ENCODE measurements at places on chromosomes 7 and 10.

GRCh38 chr10:94462130-94462529 is 59.8 kb downstream of the TBC1D12 start:
- no peak for DNase-seq

DNA sequence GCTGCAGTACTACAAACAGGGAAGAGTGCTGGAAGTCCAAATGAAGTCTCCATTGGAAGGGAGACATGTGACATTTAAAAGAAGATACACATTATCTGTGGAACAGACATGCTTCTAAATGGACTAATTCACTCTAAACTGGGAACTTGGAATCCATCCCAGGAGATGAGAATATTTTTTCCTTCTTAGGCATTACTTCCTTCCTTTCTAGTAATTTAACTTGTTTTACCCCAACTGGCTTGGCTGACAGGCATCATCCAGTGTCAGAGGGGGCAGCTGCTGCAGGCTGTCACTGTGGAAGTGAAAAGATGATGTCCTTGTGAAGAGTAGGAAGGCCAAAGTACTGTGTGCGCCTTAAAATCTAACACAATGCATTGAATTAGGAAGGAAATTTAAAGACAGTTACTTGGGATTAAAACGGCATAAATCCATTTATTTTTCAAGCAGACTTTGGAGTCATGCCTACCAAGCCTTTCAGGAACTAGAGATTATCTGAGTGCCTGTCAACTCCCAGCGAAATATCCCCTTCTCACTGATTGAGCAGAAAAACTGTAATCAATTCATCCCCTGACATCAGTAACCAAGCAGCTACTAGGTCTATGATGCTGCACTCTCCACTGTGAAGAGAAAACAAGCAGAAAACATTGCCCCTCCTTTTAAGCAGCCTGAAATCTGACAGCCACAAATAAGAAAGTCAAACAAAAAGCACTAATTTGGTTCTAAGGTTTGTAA is 161.2 kb downstream of the DGKI start:
- no peak for DNase-seq

GRCh38 chr7:35526645-35527044 is 168.3 kb downstream of the HERPUD2 start:
- no peak for DNase-seq

- no peak for DNase-seq
These were observed 29.2 kb downstream of the COA1 start for GRCh38 chr7:43700059-43700501.

- no peak for DNase-seq
These were observed 129.8 kb downstream of the PRKG1 start for GRCh38 chr10:51204066-51204465.

DNA sequence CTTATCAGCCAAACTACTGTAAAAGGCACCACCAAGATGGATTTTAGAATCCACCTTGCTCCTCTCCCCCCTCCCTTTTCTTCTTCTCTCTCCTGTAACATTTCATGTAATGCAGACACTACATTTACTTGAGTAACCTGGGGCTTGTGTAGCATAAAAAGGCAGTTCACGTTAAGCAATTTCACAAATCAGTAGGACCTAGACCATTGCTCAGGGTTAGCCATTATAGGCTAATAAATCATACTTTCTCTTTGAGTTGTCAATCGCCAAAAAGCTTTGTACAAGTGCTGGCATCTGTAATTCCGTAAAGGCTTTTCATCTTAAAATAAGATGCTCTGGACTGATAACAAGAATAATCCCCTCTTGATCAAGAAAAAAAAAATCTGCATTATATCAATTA is 224.7 kb downstream of the GLI3 start:
- DNase-seq = no peak

GRCh38 chr10:132565516-132566209 is 28.1 kb downstream of the INPP5A start:
- no peak for DNase-seq

DNA sequence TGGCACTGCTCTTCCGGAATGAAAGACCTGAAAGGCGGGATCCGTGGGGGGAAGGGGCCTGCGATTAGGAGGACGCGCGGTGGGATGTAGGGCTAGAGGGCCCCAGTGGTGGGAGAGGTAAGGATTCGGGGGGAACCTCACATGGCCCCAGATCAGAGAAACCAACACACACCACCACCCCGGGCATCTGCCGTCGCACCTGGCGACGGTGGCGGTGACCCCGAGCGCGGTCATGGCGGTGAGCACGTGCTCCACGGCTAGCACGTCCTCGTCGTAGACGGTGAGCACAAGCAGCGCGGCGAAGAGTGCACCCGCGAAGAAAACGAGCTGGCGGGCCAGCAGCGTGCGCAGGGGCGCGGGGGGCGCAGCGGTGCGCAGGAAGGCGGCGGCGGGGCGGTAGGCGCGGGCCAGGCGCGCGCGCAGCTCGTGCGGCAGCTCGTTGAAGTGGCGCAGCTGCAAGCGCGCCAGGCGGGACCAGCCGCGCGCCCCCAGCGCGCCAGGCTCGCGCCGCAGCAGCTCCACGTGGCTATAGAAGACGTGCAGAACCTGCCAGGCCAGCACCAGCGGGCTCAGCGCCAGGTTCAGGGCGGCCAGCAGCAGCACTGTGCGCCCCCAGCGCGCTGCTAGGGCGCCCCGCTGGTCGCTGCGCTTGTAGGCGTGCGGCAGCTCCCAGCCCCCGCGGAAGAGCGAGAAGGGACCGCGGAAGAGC is 5.7 kb downstream of the ATG9B start:
- no peak for DNase-seq

GRCh38 chr10:45627412-45628048 is 45.0 kb downstream of the ZFAND4 start:
- no peak for DNase-seq

- DNase-seq = no peak
These were observed 613.9 kb upstream of the IGFBP3 start for GRCh38 chr7:46534664-46535588.

- no peak for DNase-seq
These were observed 299.6 kb downstream of the INHBA start for GRCh38 chr7:41403291-41403690.

GRCh38 chr7:38465956-38466355 is 165.2 kb downstream of the AMPH start:
- no peak for DNase-seq

- DNase-seq = no peak
These were observed 42.5 kb downstream of the MYO1G start for GRCh38 chr7:44936322-44936721.

- no peak for DNase-seq
These were observed 33.4 kb upstream of the LRRC18 start for GRCh38 chr10:48973065-48973464.

- DNase-seq = no peak
These were observed 25.1 kb downstream of the CUL1 start for GRCh38 chr7:148723846-148724245.

- no peak for DNase-seq
These were observed 21.8 kb upstream of the MYL7 start for GRCh38 chr7:44162785-44163395.

- DNase-seq = no peak
These were observed 2.8 kb downstream of the EEPD1 start for GRCh38 chr7:36155811-36156361.

DNA sequence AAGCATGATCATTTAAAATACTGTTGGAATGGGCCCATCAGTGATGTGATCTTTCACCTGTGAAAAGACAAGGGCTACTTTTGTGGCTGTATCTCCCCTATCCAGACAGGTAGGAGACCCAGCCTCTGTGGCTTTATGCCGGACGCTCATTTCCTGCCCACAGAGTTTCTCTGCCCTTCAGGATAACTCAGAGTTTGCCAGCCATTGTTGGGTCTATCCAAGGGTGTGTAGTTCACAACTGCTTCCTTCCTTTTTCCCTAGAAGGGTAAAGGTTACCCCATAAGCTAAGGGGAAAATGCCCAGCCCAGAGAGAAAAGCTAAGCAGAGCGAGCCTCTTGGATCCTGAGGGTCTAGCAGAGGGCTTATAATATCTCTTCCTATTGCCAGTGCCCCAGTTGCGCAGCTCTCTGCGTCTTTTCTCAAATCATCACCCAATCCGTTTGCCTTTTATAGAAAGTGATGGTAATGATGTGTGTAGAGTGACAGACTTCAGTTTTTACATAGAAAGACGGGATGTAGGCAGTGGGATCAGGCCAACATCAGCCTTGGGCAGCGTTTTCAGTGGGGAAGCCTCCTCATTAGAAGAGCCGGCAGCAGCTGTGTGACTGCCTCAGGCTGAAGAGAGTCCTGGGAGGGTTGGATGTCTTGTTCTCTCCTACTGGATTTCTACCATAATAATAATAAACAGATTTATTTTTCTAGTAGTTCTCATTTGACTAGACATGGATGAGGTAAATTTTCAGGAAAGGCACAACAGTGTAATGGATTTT is 80.5 kb downstream of the MET start:
- no peak for DNase-seq

GRCh38 chr10:112218960-112219359 is 35.4 kb upstream of the GPAM start:
- no peak for DNase-seq

- no peak for DNase-seq
These were observed 43.1 kb upstream of the KLHL7 start for GRCh38 chr7:23062452-23062851.

GRCh38 chr7:47937065-47937687 is 11.1 kb downstream of the PKD1L1 start:
- no peak for DNase-seq

DNA sequence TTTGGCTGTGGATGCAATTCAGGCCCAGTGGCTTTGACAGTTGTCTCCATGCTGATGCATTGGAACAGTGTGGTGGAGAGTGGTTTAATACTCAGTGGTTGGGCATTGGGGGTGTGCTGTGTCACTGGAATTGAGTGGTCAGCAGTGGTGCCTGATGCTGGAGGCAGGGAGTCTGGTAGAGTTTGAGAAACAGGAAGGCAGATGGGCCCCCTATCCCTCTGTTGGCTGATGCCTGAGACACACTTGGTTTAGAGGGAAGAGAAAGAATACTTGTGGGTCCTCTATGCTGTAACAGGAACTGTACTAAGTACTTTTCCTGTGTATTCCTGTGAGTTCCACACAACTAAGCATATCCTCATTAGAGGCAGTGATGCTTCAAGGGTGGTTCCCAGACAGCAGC is 55.4 kb downstream of the EEPD1 start:
- no peak for DNase-seq

DNA sequence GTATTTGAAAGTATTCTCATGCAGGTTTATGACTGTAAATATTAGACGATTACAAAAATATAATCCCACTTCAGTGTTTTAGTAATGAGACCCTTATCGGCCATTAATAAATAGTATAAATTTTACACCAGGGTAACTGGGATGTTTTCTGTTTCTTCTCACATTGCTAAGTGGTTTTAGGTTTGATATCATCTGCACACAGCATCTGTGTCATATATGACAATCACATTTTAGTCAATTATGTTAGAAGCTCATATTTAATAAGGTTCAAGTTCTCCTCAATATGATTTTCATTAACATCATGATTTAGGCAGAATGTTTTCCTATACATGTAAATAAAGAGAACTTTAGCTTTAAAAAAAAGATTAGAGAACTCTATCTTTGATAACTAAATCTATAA is 66.8 kb downstream of the ATAD1 start:
- DNase-seq = no peak

DNA sequence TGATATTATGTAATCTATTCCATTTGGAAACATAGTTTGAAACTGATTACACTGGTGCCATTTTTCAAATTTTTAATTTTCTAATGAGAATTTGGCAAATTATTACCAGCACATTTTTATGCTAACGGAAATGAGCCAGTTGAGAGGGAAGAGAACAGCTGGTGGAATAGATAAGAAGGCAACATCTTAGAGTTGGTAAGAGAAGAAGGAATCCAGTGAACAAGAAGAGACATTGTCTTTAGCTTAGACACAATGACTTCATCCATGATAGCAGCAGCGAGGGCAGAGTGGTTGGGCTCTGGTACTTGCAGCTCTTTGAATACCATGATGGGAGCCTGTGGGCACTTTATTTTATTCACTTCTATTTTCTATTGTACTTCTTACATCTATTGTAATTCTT is 89.6 kb downstream of the CHRM2 start:
- no peak for DNase-seq

DNA sequence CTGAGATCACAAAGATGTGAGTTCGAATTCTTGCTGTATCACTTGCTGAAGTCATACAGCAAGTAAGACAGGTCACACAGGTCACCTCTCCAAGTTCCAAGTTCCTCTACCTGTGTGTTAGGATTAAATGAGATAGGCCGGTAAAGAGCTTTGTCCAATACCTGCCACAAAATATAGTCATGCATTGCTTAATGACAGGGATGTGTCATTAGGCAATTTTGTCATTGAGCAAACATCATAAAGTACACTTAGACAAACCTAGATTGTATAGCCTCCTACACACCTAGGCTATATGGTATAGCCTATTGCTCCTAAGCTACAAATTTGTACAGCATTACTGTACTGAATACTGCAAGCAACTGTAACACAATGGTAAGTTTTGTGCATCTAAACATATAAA is 469.4 kb downstream of the KCNMA1 start:
- no peak for DNase-seq

GRCh38 chr7:12323415-12323814 is 80.2 kb downstream of the VWDE start:
- DNase-seq = no peak

GRCh38 chr7:91465595-91466061 is 201.4 kb downstream of the FZD1 start:
- no peak for DNase-seq

DNA sequence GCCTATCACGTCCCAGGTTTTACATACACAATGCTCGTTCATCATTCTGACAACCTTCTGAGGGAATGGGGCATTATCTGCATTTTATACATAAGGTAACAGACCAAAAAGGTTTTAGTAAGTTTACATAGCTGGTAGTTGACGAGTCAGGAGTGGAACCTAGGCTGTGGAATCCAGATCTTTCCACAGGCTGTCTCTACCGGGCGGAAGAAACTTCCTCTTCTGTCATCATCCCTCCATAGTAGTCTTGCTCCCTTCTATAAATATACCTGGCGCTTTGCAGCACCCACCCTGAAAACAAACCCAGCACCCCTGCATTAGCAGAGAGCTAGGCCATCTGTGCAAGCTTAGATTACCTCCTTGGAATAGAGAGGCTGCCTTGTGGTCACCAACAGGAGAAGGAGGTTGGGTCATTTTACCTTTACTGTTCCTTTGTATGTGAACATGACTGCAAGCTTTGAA is 1.3 kb downstream of the TSPAN13 start:
- no peak for DNase-seq

GRCh38 chr7:114368492-114368891 is 46.1 kb upstream of the FOXP2 start:
- no peak for DNase-seq

DNA sequence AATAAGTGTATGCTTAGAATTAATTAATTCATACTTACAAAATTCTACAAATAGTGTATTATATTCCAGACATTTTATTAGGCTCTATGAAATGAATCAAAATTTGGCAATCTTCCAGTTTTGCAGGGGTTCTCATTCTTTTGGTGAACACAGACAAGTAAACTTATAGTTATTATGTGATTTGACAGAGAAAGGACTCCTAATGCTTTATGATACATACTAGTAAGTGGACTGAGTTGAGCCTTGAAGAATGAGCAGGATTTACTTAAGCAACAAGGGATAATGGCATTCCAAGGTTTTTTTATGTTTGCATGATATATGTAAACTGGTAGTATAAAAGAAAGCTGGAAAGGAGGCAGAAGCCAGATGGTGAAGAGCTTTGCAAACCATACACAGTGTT is 145.7 kb upstream of the FERD3L start:
- DNase-seq = no peak

- DNase-seq = no peak
These were observed 253.8 kb downstream of the CREB5 start for GRCh38 chr7:28666154-28666553.

- DNase-seq = no peak
These were observed 11.0 kb downstream of the PRR15 start for GRCh38 chr7:29574659-29575058.

GRCh38 chr10:50653758-50654157 is 30.0 kb upstream of the SGMS1 start:
- DNase-seq = no peak
